ENCODE measurements at places on chromosomes 6 and 20.

GRCh38 chr6:53410508-53411258 is 61.9 kb upstream of the ELOVL5 start:
- DNase-seq = peak; percentile 24

DNA sequence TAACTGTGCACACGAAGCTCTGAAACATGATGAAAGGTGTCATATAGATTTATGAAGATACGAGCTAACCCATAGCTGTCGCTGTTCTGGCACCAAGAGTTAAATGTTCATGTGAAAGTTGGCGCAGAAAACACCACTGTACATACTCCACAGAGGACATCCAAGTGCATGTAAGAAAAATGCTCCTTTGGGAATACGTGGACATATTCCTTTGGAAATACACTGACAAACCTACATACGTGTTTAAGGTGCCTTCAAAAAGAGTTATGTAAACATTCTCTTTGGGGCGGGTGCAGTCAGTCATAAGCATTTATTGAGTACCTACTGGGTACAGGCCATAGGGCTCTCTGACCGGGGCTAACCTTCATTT is 723 bp upstream of the ARID1B start:
- no peak for DNase-seq

DNA sequence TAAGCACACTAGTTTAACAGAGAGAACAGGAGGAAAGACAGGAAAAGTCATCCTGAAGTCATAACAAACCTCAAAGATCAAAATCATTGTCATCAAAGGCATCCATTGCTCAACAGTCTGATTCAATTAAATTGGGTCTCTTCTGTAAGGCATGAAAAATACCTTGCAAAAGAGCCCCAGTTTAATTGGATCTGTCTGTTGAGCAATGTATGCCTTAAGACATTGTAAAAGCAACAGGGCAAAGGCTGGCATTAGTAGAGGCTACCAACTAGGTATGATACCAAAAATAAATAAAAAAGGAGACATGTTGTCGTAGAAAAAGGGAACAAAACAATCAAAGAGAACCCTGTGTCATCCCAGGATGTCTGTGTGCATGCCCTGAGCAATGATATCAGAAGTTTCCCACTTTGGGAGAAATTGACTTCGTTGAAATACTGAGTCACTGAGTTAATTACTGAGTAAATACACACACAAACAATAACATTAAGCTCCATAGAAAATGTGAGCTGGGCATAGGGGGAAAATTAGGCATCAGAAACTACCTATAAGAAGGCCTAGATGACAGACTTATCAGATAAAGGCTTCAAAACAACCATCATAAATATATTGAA is 1013.8 kb upstream of the CITED2 start:
- DNase-seq = no peak

DNA sequence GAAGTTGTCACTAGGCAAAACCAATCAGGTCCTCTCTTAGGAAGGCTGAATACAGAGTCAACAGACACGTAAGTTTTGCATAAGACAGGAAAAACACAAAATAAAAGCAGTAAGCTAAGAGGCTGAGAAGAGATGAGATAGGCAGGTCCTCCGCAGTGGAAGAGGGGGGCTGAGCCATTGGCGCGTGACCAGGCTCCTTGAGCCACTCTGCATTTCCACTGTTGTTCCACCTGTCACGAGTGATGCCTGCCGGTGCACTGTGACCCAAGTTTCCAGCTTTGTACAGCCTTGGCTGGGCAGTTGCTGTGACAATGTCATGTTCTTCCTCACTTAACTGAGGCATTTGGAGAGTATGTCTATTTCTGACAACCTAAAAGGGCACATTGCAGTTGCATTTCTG is 58.6 kb downstream of the NUDT3 start:
- no peak for DNase-seq
